ENCODE measurements at places on chromosomes 13 and 19.
A peak's percentile ranks its signal among the peaks of the same experiment; 100 is the strongest.

GRCh38 chr13:98707281-98707999, 45.0 kb downstream of the SLC15A1 start:
- no peak for DNase-seq

DNA sequence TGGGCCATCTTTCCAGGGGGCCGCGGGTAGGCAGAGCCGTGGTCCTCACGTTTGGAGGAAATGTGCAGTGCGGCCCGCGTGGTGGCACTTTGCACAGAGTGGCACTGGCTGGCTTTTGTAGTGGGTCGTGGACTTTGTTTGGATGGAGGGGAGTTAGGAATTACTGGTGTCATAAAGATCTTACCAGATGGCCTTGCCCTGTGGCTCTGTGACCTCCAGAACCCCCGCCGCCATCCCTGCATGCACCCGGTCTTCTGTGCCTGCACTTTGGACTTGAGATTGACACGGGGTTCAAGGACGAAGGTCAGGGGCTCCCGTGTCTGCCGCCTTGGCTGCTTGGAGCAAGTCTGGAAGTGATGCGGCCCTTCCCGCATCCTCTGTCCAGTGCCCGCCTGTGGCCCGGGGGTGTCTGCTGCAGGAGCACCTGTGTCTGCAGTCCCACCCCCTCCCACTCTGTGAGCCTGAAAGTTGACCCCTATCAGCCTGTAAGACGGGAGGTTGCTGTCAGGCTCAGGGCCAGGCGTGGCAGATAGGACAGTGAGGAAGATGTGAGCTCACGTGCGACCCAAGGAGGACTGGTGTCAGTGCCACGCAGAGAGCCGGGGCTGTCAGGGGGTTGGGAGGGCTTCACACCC, 2.2 kb downstream of the GNA11 start:
- no peak for DNase-seq

DNA sequence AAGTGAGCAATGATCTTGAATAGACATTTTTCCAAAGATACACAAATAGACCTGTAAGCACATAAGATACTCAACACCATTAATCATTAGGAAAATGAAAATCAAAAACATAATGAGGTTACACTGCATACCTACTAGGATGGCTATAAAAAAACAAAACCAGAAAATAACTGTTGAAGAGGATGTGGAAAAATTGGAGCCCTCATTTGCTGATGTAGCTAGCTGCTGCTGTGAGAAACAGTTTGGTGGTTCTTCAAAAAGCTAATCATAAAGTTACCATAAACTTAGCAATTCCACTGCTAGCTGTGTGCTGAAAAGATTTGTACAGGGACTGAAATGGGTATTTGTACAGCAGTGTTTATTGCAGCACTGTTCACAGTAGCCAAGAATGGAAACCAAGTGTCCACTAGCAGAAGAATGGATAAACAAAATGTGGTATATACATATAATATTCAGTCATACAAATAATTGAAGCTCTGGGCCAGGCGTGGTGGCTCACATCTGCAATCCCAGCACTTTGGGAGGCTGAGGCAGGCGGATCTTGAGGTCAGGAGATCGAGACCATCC, 46.2 kb downstream of the PDS5B start:
- no peak for DNase-seq

DNA sequence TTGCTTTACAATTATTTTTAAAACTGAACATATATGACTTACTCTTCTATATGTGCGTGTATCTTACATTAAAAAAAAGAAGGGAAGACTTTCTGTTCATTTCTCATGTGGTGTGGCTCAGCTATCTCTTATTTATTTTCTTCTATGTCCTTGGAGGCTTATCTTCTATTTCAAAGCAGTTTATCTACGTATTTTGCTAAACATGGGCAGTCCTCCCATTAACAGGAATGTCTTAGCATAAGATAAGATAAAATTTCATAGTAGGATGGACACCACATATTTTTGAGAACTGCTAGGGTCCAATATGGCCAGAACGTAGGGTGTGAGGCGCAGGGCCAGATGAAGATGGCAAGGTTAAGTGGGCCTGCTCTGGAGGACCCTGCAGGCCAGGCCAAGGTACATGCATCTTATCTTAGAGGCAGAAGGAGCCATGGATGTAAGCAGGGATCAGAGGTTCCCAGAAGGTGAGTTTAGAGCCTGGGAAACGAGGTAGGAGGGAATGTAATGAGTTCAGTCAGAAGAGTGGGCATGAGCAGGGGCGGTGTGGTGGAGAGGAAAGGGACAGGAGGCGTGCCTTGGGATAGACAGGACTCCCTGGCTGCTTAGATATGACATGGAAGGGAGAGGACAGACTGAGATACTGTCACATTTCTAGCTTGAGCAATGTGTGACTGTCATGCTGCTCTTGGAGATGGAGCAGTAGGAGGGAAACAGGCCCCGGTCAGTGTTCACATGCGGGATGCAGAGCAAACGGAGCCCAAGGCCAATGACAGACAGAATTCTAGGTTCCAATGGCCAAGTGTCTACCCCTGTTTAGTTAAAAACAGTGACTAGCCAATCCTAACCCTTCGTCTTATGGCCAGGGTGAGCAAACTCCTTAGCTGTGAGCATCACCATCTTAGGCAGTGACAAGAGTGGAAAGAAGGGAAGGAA, 68.6 kb upstream of the MEDAG start:
- no peak for DNase-seq

DNA sequence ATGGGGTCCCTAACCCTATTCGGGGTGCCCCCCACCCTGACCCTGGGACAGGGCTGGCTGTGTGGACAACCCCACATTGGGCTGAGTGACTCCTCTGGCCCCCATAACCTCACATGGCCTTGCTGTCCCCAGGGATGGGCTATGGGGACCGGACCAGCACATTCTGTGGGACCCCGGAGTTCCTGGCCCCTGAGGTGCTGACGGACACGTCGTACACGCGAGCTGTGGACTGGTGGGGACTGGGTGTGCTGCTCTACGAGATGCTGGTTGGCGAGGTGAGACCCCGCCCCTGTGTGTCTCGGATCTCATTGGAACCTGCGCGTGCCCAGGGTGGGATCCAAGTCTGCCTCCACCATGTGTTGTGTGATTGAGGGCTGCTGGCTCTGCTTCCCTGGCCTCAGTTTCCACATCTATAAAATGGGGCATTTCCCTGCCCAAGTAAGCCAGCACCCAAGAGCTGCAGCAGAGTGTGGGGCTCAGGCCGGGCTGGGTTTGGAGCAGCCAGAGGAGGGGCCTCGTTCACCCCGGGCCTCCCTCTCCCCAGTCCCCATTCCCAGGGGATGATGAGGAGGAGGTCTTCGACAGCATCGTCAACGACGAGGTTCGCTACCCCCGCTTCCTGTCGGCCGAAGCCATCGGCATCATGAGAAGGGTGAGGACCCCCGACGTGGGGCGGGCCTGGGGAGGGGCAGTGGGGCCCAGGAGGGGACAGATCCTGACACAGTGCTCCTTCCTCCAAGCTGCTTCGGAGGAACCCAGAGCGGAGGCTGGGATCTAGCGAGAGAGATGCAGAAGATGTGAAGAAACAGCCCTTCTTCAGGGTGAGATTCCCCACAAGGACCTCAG, 4.9 kb downstream of the PTGER1 start:
- no peak for DNase-seq

GRCh38 chr19:45653634-45654033, 14.4 kb upstream of the GIPR start:
- no peak for DNase-seq

DNA sequence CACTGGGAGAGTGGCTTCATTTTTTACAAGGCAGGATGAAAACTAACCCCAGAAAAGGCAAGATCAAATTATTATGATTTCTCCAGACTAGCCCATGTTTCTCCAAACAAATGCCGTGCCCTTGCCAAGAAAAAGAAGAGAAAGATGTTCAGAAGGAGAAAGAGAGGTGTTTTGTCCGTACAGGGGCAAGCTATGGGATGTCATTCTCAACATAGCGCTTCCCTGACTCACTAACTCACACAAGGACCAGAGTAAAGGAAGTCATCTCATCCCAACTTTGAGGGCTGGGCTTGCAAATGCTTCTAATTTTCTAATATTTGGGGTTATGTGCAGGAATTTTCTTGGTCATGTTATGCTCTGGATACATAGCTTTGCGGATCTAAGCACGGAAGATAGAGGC, 224.2 kb upstream of the MAB21L1 start:
- DNase-seq, result no peak

DNA sequence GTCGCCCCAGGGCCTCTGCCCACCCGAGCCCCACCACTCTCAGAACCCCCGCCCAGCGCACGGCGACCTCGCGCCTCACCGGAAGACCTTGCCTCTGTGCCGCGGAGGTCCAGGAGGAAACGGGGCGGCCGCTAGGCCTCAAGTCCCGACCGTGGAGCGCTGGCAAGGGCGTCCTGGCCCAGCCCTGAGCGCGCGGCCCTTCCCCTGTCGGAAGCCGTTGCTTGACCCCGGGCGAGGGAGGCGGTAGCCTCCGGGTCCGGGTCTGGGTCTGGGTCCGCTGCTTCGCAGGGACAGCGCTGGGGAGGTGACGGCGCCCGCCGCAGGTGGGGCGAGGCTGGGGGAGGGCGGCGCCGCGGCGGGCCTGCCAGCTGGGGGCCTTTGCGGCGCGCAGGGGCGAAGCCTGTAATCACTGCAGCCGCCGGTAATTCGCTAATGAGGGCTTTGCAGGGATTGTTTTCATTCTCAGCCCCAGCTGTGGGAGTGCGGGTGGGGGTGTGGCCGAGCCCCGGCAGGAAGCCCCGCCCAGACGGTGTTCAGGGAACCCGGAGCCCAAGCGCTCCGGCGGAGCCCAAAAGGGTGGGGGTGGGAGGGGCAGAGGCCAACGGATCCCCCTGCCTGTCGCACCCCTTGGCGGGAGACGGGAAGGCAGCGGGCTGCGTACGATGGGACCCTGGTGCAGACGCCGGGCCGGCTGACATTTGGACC, 8.6 kb downstream of the C19orf25 start:
- no peak for DNase-seq

- no peak for DNase-seq
These were observed 2.2 kb downstream of the PEPD start for GRCh38 chr19:33519416-33519815.

GRCh38 chr19:47613165-47614020, 4.5 kb downstream of the BICRA start:
- no peak for DNase-seq

DNA sequence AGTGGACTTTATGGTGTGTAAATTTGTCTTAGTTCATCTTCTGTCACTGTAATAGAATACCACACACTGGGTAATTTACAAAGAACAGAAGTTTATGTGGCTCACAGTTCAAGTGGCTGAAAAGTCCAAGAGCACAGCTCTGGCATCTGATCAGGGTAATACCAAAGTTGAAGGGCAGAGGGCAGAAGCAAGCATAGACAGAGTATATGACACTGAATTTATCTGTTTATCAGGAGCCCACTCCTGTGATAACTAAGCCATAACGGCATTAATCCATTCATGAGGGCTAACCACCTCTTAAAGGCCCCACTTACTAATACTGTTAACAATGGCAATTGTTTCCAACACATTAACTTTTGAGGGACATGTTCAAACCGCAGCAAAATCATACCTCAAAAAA, 4.0 kb upstream of the RFXAP start:
- no peak for DNase-seq

DNA sequence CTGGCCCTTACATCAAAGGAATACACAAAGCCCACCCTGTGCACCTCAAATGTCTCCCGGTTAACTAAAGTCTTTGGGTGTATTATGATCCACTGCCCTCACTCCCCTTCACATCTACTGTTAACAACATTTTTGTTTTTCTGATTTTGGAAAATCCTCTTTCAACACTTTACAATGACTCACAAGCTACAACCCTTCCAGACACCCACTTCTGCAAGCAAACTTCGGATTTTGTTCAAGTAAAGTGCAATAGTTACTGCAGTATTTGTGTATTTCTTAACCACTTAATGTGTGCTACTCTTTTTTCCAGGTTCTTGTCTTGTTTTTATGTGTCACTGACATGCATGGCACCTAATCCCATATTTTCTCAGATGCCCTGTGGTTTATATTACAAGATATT, 101.1 kb downstream of the EDNRB start:
- DNase-seq, result no peak

- DNase-seq, result peak; percentile 72
These were observed 59.6 kb downstream of the MYO9B start for GRCh38 chr19:17135001-17135853.

DNA sequence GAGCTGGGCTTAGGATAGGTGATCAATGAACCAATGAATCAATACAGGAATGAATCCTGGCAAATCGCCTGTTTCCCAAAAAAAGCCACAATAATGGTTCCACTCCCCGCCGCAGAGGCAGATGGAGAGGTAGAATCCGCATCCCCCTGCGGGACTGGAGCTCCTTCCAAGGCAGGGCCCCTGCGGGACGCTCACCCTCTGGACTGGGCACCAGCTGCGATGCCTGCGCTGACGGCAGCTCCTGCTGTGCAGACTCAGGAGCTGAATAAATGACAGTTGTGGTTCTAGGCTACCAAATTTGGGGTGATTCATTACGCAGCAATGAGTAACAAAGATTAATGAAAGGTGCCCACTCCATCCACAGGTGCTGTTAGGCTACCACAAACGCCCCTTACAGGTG, 8.8 kb upstream of the CDC34 start:
- no peak for DNase-seq

- DNase-seq, result no peak
These were observed 17.7 kb downstream of the MAG start for GRCh38 chr19:35309481-35310279.

- DNase-seq, result no peak
These were observed 48.0 kb downstream of the FRY start for GRCh38 chr13:32079587-32079986.

DNA sequence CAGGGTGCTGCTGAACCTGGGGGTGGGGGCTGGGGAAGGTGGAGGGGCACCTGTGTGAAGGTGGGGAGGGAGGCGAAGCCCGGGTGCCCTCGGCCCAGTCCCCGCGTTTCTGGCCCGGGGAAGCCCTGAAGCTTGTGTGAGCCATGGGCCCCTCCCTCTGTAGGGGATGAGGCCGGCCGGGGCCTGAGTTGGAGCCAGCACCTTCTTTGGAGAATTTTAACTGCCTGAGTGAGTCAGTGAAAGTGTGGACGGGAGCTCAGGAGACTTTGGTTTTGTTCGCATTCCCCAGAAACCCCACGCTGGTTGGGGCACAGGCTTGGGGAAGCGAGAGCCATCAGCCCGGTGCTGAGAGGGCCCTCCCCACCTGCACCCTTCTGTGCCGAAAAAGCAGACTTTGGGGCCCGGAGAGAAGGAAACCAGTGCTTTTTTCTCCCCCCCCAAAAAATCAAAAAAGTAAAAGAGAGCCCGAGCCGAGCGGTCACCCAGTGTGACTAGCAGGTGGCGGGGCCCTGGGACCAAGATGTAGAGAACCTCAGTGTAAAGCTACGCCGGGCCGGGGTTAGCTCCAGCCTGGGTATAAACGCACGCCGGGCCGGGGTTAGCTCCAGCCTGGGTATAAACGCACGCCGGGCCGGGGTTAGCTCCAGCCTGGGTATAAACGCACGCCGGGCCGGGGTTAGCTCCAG, 45.1 kb downstream of the TMEM255B start:
- peak; percentile 30 for DNase-seq

DNA sequence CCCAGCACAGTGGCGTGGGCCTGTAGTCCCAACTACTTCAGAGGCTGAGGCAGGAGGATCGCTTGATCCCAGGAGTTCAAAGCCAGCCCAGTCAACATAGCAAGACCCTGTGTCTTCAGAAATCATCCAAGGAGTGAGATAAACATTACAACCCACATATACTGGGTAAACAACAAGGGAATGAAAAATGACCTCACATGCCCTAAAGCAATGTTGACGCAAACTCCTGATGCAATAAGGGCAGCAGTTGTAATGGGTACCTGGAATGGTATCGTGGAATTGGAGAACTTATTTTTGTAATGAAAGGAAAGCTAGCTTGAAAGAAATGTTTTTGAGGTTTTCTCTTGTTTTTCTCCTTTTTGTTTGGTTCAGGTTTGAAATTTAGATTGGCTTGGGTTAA, 24.5 kb upstream of the LGALS16 start:
- no peak for DNase-seq

All from dorsolateral prefrontal cortex (tissue), 122 donors.